ENCODE measurements at places on chromosomes 12 and 14. TPM values are rescaled to one million over a fixed set of nuclear protein-coding genes. Genes with fewer than 3 reads are reported as not detected.

DNA sequence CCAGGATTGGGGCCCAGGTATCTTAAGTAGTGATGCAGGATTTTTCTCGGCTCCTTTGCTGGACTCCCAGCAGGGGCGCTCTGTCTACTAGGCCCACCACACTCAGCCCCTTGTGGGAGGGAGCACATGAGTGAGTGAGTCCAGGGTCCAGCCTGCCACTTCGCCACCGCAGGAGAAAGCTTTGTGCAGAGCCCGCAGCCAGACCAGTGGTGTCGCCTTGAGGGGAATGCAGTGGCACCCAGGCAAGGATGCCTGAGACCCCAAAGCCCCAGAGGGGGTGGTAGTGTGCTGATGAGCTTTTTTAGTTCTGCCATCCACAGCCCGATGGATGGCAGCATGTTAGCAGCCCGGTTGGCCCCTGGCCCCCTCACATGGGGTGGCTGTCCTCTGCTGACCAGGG, 5.4 kb upstream of the MRPS35 start:
- no peak for DNase-seq

DNA sequence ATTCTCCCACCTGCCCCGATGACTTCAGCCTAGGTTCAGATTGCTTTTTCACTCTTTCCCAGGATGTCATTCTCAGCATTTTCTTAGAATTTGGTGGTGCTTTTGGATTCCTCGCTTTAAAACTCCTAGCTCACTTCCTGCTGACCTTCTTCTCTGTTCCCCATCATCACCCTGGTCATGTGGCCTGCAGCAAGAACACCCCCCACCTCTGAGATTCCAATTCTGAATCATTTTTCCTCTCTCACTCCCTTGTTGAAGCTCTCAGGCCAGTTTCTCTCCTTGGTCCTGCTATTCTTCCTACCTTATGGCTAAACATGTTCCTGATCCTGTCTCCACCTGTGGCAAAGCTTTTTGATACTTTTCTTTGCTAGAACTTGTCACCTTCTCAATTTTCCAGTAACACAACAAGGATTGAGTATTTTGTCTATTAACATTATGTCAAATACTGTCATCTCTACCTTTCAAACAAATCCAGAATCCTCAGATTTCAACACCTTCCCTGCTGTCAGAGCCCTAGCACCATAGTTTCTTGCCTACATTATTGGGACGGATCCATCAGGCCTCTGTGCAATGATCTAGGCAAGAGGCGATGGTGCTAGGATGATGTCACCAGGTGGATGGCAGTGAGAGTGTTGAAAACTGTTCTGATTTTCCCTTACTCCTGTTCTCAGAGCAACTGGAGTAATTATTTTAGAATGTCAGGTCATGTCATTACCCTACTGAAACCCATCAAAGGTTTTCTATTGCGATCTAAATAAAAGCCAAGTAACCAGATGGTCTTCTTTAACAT, 233.7 kb downstream of the MON2 start:
- DNase-seq: no peak

DNA sequence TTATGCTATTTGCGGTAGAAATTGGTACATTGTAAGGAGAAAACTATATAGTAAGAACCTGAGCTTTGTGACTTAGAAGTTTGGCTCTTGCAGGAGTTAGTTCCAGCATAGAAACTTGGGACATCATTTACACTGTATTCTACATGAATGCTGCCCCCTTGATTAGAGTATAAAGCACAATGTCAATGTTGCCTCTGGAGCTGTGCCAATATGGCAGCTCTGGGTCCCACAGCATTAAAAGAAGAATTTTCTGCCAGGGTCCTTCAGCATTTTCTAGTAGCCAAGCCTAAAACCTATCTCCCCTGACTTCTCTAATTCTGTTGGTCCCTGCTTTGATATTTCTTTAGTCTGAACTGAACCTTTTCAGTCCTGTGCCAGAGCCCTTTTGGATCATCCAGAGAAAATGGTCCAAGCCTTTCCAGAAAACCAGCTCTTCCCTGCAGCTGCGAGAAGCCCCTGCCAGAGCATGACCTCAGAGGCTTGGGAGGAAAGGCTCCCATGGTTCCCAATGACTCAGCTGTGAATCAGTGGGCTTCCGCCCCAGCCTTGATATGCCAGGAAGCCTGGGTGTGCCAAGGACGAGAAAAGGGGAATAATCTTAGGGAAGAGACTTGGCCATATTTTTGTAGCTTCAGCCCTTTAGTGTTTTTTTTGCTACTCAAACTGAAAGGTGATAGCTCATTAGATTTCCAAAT, 43.2 kb downstream of the PLEKHG7 start:
- peak; percentile 75 for DNase-seq

GRCh38 chr14:80381807-80382363, 170.6 kb upstream of the DIO2 start:
- no peak for DNase-seq

Gene TTC6
- total RNA-seq: not detected

Gene AICDA
- not detected for total RNA-seq
